ENCODE measurements at places on chromosomes 12 and 14.

GRCh38 chr12:124915239-124916236, 1.1 kb upstream of the UBC start:
- DNase-seq = peak; percentile 73

- DNase-seq = no peak
Measured at GRCh38 chr12:96409731-96410130, 9.5 kb upstream of the CDK17 start.

GRCh38 chr12:57111031-57111734, at the start of gene STAT6:
Gene STAT6, minus strand, starts transcription at chr12:57111362. Its CDS starts 3,084 bp downstream, at chr12:57108278.
- DNase-seq = no peak

DNA sequence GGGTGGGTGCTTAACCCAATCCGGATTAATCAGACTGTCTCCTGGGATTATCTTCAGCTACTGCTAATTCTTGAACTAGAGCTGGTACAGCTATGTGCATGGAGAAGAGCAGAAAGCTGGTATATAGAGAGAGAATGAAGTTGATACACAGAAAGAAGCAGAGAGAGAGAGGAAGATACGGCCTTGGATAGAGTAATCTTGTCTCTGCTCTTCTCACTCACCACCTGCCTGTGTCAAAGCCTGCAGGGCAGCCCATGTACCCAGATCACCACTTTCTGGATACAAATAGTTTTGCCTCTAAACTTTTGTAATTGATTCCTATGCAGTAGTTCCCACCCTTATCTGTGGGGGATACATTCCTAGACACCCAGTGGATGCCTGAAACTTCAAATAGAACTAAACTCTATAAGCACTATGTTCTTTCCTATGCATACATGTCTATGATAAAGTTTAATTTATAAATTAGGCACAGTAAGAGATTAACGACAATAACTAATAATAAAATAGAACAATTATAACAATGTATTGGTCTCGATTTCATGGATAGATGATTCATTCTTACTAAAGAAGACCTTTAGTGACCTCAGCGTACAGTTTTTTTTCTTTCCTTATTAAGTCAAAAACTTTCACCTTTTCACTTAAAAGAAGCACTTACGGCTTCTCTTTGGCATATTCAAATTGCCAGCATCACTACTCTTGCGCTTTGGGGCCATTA, 45.5 kb downstream of the YEATS4 start:
- no peak for DNase-seq

DNA sequence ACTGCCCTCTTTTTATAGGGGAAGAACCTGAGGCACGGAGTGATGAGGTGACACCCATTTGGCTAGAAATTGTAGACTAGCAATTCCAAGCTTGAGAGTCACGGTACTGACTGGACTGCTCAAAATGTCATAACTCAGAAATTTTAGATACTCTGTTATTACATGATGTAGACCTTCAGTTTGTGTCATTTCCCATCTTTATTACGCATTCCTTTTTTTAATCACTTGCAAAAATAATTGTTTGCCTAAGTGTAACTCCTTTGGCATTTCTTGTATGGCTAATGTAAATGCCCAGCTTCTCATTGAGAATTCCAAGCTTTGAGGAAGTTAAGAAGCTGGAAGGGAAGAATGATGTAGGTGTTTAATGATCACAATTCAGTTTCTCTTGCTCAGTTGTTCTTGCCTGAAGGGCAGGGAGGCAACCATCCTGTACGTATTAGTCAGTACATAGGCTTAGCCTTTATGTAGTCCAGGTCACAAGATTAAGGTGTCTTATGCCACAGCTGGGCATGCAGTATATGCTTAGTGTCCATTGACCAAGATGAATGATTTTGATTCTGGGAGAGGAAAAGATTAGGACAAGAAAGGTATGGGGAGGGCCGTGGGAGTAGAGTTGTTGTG, 68.2 kb upstream of the EVL start:
- DNase-seq = no peak
